ENCODE measurements at places on chromosomes 6 and 20. TPM values are rescaled to one million over a fixed set of nuclear protein-coding genes. Genes with fewer than 3 reads are reported as not detected.

The RAET1G gene
- 0.27 TPM for total RNA-seq

The HRH3 gene
- not detected for total RNA-seq

The PDRG1 gene
- total RNA-seq, result 14.6 TPM

The FAM83B gene
- 62.8 TPM for total RNA-seq

The FHL5 gene
- total RNA-seq, result 1.0 TPM

The MYLK2 gene
- total RNA-seq, result 0.11 TPM

The SLC23A2 gene
- 4.6 TPM for total RNA-seq

The ZNF311 gene
- 1.1 TPM for total RNA-seq

The REM1 gene
- total RNA-seq, result 0.44 TPM

The KIFC1 gene
- 74.6 TPM for total RNA-seq

The SLC32A1 gene
- total RNA-seq, result not detected

The PTK6 gene
- total RNA-seq, result 69.0 TPM

The GSTA4 gene
- 13.5 TPM for total RNA-seq

The BTN3A1 gene
- 24.1 TPM for total RNA-seq

The RNF217 gene
- 9.1 TPM for total RNA-seq

The TTK gene
- total RNA-seq, result 8.9 TPM

The KCNB1 gene
- 0.37 TPM for total RNA-seq

The ME1 gene
- 11.4 TPM for total RNA-seq

The TINAG gene
- 25.1 TPM for total RNA-seq

The HLA-DPA1 gene
- total RNA-seq, result 58.7 TPM

The CCN2 gene
- total RNA-seq, result 19.4 TPM

The GPR6 gene
- total RNA-seq, result not detected

The FERMT1 gene
- total RNA-seq, result 68.8 TPM

The MUCL3 gene
- not detected for total RNA-seq

The PAK5 gene
- not detected for total RNA-seq

The FARS2 gene
- 23.0 TPM for total RNA-seq

The MPIG6B gene
- total RNA-seq, result 0.19 TPM

The CYP21A2 gene
- 3.3 TPM for total RNA-seq

The ENPP3 gene
- total RNA-seq, result 11.5 TPM

All from colonic mucosa (tissue), 4 donors.